KBM-7 (cell line): ENCODE measurements at places on chromosomes 6 and 20.
A peak's percentile ranks its signal among the peaks of the same experiment; 100 is the strongest.

DNA sequence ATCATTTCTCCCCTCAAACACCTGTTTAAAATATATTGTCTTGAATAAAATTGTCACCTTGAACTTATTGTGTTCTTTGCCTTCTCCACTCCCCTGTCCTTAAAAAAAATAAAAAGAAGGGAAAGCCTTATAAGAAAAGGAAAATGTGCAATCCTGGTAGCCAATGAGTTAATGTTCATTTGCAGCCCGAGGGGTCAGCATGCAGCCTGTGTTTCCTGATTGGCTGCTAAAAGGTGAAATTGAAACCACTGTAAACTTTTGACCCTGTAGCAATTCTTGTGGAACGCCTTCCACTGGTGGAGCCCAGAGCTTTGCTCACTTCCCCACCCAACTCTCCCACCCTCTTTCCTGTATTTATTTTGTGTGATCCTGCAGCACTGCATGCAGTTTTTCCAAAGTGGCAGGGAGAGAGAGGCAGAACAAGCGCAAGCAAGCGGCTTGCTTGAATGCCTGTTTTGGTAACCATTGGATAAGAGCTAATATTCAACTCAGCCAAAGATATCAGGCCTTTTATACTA lies 74.9 kb downstream of the NCOA3 start:
- DNase-seq: peak; percentile 60

DNA sequence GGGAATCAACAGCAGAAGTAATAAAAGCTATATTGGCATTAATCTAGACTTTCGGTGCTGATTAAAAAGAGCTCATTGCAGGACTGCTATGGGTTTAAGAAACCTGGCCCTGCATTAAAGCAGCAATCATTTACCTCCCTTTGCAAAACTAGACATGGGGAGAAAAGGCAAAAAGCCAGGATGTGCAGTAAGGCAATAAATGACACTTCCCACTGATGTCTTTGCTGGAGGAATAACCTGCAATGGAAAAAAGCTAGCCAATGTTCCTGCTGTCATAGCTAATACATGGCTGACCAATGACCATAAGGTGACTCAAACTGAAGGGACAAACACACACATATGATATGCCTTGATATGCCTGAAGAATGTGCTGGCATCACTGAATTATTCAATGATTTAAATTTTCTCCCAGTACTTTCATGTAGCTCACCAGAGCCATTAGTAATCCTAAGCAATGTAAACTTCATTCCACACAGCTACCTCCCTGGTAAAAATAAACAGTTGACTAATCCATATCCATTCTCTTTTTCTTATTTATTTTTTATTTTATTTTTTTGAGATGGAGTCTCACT lies 8.7 kb downstream of the DNAAF9 start:
- no peak for DNase-seq

DNA sequence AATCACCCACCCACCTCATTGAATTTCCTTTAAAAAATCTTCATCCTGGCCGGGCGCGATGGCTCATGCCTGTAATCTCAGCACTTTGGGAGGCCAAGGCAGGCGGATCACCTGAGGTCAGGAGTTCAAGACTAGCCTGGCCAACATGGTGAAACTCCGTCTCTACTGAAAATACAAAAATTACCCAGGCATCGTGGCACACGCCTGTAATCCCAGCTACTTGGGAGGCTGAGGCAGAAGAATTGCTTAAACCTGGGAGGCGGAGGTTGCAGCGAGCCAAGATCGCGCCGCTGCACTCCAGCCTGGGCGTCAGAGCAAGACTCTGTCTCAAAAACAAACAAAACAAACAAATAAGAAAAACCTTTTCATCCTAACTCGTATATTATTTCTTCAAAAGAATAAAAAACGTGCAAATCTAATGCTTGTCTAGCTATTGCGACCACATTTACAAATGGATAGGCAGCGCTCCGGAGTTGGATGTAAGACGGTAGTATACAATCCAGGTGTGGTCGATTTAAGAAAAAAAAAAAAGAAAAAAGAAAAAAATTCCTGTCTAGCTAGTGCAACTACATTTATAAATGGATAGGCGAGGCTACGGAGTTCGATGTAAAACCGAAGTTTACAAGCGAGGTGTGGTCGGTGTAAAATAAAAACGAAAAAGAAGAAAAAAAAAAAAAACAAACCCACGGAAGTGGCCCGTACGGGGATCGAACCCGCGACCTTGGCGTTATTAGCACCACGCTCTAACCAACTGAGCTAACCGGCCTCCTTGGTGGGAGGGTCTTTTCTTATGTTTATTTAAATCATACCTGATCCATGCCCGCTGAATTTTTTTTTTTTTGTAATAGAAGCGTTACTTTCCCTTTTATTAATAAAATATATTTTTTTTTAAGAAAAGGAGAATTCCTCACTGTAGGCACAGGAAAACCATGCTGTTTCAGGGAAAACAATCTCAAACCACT lies 70.7 kb upstream of the PRSS16 start:
- DNase-seq: peak; percentile 77

DNA sequence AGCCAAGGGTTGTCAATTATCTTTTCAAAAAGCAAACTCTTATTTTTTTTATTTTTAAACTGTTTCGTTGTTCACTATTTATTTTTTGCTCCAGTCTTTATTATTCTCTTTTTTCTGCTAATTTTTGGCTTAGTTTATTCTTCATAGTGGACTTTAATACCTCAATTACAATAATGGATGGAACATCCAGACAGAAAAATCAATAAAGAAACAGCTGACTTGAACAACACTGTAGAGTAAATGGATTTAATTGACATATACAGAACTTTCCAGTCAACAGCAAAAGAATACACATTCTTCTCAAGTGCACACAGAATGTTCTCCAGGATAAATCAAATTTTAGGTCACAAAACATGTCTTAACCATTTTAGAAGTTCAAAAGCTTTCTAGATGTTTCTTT lies 111.5 kb downstream of the MEI4 start:
- DNase-seq: no peak

- DNase-seq: no peak
These were observed 60.4 kb downstream of the FOXO3 start for GRCh38 chr6:108621117-108621516.

GRCh38 chr6:154397491-154398195 lies 41.0 kb upstream of the IPCEF1 start:
- DNase-seq: no peak

DNA sequence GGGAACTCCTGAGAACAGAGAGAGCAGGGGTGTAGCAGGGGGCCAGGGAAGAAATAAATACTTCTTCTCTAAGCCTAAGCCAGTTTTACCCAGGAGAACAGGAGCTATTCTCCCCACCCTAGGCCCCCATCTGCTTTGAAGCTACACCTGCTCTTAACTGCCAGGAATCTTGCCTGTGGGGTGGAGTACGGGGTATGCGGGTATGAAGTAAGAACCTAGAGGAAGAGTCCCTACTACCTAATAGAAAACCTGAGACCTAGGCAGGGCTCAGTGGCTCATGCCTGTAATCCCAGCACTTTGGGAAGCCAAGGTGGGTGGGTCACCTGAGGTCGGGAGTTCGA lies 1.5 kb downstream of the SLC29A1 start:
- no peak for DNase-seq

- no peak for DNase-seq
These were observed 121.9 kb downstream of the MTHFD1L start for GRCh38 chr6:150987371-150987828.
